Vagina (tissue), 2 donors: ENCODE measurements at places on chromosomes 4 and X.

DNA sequence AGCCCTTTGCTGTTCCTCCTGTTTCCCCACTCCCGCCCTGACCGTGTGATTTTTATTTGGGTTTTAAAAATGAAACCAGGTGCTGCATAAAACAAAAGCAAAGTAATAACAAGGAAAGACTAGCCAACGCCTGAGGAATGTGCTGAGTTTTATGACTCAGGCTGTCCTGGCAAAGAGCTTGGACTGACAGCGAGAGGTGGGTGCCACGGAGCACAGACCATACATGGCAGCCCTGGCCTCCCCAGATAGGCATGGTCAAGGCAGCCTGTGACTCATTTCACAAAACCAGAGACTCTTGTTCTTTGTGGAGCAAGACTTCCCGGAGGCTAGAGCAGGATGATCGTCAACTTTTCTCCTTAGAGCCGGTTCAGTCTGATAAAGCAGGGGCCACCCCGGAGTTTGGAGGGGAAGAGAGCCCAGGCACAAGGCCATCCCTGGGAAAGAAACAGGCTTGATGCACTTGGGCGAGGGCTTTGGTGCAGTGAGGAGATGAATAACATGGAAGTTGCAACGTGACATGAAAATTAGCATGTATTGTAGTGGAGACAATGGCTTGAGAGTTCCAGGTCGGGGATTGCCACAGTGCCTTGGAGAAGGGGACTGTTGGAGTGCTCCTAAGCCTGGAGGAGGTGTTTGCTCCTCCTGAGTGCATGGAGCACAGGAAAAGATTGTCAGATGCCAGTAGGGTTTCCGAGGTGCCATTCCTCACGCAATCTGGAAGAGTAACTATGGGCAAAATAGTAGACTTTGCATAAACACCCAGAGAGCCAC lies 54.8 kb downstream of the C4orf51 start:
- DNase-seq, result no peak

GRCh38 chrX:139201924-139202323 lies 328.6 kb upstream of the F9 start:
- DNase-seq, result no peak

- DNase-seq, result no peak
Observed at GRCh38 chrX:10617999-10618351, 2.4 kb downstream of the MID1 start.

DNA sequence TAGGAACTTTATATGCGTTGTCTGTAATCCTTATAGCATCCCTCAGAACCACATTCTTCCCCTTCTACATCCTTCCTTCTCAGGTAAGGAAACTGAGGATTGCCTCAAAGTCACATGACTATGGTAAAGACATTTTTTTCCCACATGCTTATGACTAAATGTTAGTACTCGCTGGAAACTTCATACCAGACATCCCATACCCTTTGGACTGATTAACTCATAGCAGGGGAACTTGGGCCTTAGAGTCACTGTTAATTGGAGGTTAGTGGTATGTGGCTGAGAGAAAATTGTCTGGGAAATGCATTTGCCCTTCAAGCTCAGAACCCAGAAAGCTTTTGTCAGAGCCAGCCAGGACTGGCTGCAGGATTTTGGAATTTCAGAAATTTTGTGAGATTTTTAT lies 155.0 kb downstream of the RELL1 start:
- no peak for DNase-seq

GRCh38 chrX:38968344-38969216 lies 167.3 kb downstream of the MID1IP1 start:
- no peak for DNase-seq

DNA sequence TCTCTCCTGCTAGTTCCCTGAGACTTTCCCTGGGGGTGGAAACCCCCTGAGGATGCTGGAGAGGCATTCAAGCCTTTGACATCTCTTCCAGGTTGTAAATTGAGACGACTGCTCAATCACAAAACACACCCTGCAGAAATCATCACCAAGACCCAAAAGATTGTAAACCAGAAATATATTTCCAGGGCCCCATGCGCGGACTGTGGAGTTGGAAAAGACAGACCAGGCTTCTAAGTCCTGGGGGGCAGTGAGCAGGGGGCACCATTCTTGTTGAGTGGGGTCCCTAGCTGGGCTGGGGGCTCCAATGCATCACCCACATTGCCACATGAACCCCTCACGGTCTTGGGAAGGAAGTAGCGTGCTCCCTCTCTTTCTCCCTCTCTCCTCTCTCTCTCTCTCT lies 87.9 kb upstream of the C4orf50 start:
- DNase-seq, result no peak

GRCh38 chr4:83782591-83782990 lies 246.7 kb downstream of the GPAT3 start:
- DNase-seq, result no peak

DNA sequence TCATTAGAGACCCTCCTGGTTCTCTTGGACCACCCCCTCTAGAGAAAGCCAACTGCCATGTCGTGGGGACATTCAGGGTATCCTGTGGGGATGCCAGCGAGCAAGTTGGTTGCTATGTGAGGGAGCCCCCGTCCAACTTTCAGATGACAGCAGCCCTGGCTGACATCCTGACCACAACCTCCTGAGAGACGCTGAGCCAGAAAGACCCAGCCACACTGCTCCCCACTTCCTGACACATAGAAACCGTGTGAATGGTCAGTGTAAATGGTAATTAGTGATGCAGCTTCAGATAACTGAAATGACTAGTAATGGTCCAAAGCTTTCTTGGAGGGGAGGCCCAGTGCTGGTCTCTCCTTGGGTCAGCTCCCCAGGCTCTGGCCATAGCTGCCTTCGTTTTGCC lies 10.8 kb downstream of the CLCN4 start:
- DNase-seq, result no peak

DNA sequence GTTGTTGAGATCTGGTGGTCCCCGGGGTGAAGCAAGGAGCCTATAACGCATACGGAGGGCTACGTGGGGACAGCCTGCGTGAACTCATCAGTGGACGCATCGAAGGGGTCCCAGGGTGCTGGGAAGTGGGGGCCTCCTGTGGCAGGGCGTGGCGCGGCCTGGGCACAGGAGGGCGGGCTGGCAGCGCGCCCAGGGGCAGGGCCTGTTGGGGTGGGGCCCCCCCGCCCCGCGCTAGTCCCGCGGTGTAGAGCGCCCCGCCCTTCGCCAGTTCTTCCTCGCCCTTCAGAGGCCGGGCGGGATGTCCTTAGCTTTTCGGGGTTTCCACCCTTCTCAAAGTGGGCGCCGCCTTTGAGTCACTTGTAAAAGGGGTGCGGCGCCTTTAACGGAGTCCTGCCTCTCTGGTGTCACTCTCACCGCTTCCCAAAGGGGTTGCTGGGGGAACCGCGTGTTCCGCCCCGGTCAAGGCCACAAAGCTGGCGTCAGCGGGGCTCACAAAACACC lies 632 bp downstream of the PLP2 start:
- no peak for DNase-seq

- DNase-seq, result no peak
Observed at GRCh38 chr4:140351093-140352075, 22.1 kb upstream of the SCOC start.

GRCh38 chrX:49260221-49260985 lies 4.1 kb downstream of the FOXP3 start:
- DNase-seq, result no peak

DNA sequence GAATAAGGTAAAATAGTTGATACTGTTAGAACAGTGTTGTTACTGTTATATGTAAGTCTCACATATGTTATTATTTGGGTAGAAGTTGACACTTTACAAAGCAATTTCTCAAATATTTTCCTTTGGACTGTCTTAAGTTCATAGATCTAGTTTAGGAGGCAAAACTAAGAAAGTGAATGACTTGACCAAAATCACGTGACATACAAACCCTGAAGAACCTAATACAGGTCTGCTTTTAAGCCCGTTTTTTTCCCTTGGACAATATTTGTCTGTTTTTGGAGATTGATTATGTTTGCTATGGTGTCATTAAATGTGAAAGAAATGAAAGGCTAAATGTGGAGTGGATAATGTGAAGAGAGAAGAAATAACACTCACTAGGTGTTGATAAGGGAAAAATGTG lies 644.9 kb upstream of the PITX2 start:
- no peak for DNase-seq

GRCh38 chrX:9825129-9825790 lies 39.0 kb downstream of the SHROOM2 start:
- DNase-seq, result no peak

DNA sequence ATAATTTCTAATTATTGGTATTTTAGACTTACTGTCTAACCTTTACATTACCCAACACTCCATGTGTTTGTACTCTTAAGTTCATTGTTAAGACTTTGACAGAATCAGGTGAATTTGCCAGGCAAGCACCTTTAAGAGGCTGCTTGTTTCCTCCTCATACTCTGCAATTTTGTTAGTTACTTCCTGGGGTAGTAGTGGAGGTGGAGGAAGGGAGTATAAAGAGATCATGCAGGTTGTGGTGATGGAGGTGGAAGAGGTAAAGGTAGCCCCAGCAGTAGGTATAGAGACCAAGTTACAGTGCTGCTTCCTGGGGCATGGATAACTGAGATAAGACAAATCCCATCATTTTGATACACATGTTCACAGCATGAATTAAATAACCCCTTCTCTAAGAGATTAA lies 6.7 kb downstream of the WDR44 start:
- DNase-seq, result no peak

DNA sequence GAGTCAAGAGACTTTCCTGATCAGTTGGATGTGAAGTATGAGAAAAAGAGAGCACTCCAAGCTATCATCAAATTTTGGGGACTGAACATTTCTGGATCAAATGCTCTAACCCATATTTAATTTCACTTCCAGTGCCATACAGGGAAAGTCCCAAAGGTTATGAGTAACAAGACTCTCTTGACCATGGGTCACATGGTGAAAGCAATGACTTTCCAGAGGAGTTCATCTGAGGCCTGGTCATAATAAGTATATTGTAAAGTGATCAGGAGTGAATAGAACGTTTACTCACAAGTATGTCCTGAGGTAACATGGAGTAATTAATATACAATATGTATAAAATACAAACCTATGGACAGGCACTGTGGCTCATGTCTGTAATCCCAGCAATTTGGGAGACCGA lies 40.7 kb upstream of the ARMCX5 start:
- no peak for DNase-seq

DNA sequence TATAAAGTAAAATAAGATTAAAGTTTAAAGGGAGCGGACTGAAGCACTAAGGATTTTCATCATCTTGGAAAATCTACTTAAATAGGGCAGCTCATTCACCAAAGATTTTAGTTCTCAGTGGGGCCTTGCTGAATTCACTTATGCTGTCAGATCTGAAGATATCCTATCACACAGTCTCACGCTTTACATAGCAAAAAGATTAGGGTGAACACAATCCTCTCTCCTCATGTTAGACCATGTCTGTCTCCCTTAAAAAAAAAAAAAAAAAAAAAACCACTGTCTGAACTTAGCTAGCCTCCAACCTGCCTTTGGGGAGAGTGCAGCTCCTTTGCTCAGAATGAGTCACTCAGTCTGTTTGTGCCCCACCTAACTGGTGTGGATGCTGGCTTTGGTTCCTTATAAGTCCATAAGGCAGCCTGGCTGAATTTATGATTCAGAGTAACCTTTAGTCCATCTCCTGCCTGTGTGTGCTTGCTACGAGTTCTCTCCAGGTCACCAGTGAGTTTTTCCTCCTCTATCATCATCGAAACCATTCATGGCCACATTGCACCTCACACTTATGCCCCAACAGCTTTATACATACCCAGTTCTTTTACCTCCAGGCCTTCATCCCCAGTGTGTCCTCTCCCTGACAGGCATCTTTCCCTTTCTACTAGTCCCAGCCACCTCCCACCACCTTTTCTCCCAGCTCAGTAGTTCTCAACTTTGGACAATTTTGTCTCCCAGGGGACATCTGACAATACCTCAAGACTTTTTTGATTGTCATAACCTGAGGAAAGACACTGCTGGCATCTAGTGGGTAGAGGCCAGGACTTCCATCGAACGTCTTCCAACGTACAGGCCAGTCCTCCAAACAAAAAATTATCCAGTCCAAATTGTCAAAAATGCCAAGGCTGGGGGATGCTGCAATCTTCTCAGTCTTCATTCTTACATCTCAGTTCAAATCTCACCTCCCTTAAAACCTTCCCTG lies 220.7 kb upstream of the EMCN start:
- no peak for DNase-seq

DNA sequence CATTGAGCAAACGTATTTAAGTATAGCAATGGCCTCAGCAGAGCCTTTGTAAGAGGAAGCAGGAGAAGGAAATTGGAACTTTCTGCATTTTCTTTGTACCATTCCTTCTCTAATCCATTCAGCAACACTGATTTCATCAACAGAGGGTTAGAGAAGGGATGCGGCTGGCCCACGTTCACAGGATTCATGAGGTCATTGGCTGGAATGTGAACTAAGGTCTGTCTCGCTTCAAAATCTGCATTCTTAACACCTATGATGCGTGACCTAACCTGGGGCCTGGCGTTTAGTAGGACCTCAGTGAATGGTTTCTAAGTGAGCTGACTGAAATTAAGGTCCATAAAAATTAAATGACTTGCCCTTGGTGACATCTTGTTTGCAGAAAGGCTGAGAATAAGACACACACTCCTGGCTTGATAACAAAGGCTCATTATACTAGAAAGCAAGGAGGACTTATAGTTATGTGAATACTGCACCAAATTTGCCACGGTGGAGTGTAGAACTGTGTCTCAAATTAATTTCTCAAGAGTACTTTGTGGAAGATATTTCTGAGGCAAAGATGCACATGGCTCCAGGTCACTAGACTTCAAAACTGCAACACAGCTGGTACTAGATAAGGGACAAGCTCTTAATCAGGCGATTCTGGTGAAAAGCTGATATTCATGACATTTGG lies 25.4 kb downstream of the FGFBP1 start:
- DNase-seq, result no peak

DNA sequence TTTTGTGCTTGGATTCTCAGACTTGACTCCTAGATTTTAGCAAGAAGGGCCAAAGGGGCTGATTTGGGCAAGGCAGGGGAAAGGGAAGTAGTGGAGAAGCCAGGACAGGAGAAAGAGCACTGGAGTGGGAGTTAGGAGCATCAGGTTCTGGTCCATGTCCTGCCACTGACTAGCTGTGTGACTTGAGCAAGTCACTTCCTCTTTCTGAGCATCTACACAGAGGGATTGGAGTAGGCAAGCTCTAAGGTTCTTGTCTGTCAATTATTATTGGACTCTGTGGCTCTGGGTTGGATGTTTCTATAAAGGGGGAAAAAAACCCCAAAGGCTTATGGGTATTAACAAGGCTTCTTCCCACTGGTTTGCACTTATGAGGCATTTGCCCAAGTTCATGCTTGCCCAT lies 24.4 kb downstream of the PLAC1 start:
- no peak for DNase-seq

GRCh38 chrX:134484039-134484438 lies 24.1 kb downstream of the HPRT1 start:
- DNase-seq, result no peak

DNA sequence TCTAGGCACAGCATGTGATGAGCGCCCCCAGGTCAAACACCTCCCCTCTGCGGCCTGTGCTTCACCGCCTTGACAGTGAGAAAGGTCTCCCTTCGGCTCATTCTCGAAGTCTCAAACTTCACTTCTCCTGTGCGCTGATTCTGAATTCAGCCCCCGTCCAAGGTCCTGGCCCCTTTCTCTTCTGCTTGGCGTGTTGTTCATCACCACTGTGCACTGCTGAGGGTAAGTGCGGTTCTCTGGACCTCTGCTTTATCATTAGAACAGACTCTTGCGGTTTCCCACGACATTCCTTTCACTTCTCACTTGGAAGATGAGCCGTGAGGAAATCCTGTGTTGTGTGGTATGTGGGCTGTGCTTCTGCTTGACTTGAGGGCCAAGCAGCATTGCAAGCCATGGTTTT lies 11.9 kb downstream of the HTT-AS start:
- no peak for DNase-seq
